ENCODE measurements at places on chromosomes 2 and 18.

- DNase-seq: peak; percentile 38
Measured at GRCh38 chr2:168245074-168245825, 2.1 kb downstream of the STK39 start.

GRCh38 chr2:104433657-104434056 lies 420.3 kb upstream of the POU3F3 start:
- DNase-seq: no peak

DNA sequence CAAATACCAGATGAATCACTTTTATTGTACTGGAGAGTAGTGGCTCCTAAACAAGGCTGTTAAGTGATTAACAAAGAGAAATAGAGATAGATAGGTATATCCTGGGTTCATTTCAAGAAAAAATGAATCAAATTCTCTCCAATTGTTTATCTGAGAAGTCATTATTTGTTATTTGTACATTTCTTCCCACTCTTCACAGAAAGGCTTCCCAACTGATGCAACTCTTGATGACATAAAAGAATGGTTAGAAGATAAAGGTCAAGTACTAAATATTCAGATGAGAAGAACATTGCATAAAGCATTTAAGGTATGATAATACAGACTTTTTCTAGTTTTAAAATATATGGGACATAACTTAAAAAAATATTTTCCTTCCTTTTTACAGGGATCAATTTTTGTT lies 7.9 kb downstream of the SSB start:
- no peak for DNase-seq

- no peak for DNase-seq
Measured at GRCh38 chr2:4765787-4766530, 926.2 kb upstream of the SOX11 start.

GRCh38 chr2:30975156-30975555 lies 163.1 kb downstream of the GALNT14 start:
- DNase-seq: no peak
